ENCODE measurements at places on chromosomes 4 and X.
A peak's percentile ranks its signal among the peaks of the same experiment; 100 is the strongest.

- DNase-seq, result no peak
These were observed 395.5 kb downstream of the ARHGAP24 start for GRCh38 chr4:85870298-85871083.

GRCh38 chrX:85378461-85378860 lies 1.0 kb downstream of the POF1B start:
- no peak for DNase-seq

DNA sequence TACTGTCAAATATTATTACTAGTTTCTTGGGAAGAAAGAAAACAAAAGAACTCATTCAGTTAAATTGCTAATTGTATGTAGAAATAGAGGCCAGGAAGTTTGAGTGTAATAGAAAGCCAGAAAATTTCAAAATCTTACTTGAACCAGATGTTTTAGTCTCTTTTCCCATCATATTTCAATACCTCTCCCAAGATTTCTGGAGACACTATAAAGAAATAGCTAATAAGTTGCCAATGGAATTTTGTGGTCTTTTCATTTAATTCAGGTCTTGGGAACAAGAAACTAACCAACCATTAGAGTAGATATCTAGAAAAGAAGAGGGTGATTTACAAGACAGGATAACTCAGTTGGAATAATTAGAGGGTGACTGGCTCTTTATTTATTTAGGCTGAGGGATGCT lies 112.2 kb downstream of the AGTR2 start:
- DNase-seq, result no peak

DNA sequence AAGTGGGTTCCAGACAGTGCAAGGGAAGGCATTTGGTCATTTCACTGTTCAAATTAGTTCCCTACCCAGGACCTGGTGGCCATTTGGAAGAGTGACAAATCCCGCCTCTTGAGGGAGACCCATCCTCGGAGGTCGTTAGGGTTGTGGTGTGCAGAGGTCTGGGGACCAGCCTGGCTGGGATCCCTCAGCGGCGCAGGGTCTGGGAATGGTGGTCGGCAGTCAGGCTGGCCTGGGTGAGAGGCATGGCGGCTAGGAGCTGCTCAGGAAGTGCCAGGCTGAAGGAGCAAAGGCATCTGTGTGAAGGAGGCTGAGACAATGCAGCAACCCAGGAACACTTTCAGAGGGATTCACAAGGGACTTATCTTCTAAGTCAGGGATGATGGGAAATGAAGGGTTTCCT lies 6.7 kb downstream of the NLGN3 start:
- no peak for DNase-seq

GRCh38 chr4:169975131-169975837 lies 50.9 kb downstream of the MFAP3L start:
- no peak for DNase-seq

DNA sequence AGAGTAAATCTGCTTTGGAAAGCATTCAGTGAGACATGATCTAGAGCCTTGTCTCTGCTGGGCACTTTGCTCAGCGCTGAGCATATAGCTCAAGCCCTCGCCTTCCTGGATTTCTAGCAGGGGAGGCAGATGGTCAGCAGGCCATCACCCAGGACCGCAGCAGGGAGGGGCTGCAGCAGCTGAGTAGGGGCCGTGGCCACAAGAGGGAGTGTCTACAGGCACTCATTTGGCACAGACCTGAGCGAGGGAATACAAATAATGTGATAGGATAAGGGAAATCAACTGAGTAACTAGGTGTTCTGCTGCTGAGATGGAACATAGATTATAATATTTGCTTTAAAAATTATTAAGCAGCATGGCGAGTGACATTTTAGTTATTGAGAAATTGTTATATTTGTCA lies 30.2 kb downstream of the OFD1 start:
- DNase-seq, result peak; percentile 8

GRCh38 chrX:94058728-94059382 lies 384.8 kb downstream of the FAM133A start:
- peak; percentile 36 for DNase-seq

DNA sequence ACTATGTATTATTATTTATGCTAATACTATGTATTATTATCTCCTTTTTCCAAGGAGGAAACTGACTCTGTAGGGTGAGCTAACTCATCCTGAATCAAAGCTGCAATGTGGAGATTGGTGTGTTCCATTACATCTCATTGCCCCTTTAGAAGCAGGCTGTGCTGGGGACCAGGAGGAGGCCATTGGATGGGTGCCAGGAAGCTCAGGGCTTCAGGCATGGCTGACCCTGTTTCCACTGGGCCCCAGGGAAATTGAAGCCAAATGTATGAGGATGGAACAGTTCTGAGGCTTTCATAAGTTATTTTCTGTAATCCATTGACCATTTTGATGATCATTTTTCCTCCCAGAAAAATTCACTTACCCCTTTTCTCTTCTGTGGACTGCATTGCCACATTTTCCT lies 418.8 kb upstream of the ZFP42 start:
- no peak for DNase-seq

- no peak for DNase-seq
These were observed 278.4 kb upstream of the AGTR2 start for GRCh38 chrX:115892056-115892708.

GRCh38 chr4:52038103-52038912 lies at the start of gene SGCB:
Gene SGCB, minus strand, starts transcription at chr4:52038299. Its CDS starts 40 bp downstream, at chr4:52038259.
- DNase-seq, result peak; percentile 52

DNA sequence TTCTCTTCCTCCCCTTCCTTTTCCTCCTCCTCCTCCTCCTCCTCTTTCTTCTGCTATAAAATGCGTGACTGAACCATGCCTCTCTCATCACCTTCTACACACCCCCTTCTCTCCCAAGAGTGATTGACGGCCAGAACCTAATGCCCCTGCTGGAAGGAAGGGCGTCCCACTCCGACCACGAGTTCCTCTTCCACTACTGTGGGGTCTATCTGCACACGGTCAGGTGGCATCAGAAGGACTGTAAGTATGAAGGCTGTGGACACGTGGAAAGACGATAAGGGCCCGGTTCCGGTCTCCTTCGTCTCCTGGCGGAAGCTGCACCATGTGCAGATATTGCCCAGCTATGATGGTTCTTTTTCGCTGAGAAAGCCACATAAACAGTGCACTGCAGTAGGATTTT lies 12.1 kb upstream of the ARSF start:
- DNase-seq, result peak; percentile 59

DNA sequence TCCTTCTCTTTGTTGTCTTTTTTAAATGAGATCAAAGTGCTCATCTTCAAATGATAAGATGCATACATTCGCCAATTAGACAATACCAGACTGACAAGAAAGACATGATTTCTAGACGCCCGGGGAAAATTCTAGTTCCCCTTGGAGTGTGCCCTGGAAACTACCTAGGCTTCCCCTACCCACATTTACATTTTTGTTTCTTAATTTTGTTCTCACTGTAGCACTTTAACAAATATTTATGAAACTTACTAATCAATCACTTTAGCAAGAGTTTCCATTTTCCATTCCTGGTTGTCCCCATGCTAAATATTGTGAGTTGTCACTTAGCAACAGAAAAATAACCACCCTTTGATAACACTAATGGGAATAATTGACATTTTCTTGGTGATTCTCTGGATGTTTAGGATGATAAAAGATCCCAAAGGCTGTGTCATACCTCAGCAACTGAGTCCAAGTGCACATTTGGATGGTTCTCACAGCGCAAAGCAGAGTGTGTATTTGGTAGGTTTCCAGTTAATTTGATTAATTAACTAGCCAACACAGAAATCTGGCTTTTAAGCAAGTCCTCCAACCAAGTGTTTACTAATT lies 69.6 kb downstream of the FGFBP1 start:
- DNase-seq, result no peak

- no peak for DNase-seq
These were observed 118.4 kb downstream of the COX18 start for GRCh38 chr4:72951147-72951546.

DNA sequence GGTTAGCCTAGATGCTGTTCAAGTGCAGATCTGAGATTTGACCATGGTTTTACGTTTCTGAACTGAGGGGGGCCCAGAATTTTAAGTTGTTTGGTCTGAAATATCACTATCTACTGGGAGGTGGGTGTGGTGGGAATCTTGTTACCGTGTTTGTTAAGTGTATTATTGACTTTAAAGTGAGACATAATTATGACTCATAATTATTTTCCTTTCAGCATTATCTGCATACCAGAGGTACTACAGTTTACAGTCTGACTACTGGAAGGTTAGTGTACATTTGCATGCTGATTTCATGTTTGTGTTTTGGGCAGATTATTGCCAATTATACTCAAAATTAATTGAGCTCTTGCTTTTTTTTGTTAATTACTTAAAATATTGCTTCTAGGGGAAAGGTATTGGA lies 101.5 kb downstream of the KDM6A start:
- DNase-seq, result no peak

DNA sequence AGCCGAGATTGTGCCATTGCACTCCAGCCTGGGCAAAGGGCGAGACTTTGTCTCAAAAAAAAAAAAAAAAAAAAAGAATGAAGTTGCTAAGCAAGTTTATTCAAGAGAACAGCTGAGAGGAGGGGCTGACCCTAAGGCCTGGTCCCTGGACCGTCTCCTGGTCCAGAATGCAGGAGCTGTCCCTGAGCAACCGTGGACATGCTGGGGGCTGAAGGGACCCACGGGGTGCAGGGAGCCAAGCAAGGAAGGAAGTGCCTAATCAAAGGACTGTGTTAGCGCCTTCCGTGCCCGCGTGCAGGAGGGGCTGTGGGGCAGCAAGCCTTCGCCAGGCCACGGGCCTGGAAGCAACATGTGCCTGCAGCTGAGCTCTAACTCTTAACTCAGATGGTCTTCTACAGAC lies 39.1 kb upstream of the CDKN2AIP start:
- DNase-seq, result peak; percentile 44

GRCh38 chrX:69412661-69413060 lies 91.5 kb upstream of the NALF2 start:
- DNase-seq, result no peak

Measured in hematopoietic multipotent progenitor cell treated with erythropoietin and hydrocortisone succinate and interleukin-3 and kit ligand, for 4 days (in vitro differentiated cells).